ENCODE measurements at places on chromosomes 16 and 17.

DNA sequence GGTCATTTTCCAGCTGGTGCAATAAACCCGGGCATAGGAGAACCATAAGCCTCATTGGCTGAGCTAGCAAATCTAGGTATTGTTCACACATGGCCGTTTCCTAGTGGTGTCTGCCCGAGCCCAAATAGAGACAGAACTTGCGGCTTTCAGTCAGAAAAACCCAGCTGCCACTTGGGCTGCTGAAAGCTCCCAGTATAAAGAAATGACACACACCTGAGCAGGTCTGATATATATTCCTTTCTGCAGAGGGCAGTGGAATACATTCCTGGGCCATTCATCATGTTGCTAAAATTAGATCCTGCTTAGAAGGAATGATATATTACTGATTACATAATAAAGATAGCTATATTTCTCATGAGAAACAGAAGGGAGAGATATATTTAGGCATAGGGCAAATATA is 83.9 kb upstream of the IRX5 start:
- no peak for DNase-seq

DNA sequence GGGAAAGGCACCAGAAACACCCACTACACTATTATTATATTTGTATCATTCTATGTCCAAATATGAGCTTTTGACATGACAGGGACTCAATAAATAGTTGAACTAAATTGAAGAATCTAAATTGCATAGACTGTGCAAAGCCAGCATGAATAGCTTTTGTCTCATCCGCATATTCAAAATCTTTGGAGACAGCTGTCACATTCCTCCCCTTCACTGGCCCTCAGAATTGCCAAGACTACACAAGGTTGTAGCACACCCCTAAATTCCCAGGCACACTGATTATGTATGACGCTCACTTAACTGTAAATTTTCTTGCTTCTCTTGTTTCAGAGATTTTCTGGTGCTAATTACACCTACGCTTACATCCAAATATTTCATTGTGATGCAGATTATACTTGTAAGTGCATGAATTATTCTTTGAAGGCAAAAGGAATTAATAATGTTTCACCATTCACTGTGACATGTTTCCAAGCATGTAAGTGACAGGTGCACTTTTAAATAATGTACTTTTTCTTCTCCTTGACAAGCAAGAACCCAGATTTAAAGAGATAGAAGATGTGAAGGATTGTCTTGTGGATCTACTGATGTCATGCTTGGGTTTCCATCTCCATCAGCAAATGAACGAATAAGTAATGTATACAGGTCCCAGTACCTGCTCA is 47.5 kb downstream of the CA10 start:
- no peak for DNase-seq

GRCh38 chr16:77307426-77308162 is 108.4 kb downstream of the SYCE1L start:
- DNase-seq, result no peak

DNA sequence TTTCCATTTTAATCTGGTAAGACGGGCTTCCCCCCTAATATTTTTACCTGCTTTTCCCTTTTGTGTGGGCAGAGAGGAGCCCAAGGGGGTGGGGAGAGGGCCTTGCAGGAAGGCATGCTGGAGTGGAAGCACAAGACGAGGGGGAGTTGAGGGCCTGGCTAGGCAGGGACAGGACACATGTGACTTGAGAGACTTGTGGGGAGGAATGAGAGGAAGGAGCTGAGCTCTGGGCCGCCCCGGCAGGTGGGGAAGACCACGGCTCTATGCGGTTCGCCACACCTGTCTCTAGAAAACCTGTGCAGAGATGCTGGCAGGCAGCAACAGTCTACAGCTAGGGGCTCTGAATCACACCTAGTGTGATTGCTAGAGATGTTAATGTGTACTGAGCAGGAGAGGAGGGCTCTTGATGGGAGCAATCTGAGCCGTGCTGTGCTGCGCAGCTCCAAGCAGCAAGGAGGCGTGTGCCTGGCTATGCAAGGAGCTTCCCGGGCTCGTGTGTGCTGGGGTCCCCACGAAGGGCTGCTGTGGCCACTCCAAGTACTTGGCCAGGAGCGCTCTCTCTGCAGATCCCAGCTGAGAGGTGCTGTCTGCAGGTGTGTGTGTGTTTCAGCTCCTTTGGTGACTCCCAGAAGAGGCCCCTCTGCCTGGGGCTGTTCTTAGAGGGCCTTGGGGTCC is 50.2 kb downstream of the PDPK1 start:
- DNase-seq, result no peak
